ENCODE measurements at places on chromosomes 13 and 19. TPM values are rescaled to one million over a fixed set of nuclear protein-coding genes. Genes with fewer than 3 reads are reported as not detected.

The NLRP4 gene
- total RNA-seq = not detected

The CADM4 gene
- total RNA-seq = 3.8 TPM

The CNN2 gene
- 319 TPM for total RNA-seq

The CEACAM3 gene
- total RNA-seq = not detected

The ZIC2 gene
- not detected for total RNA-seq

The PEAK3 gene
- not detected for total RNA-seq

The C19orf44 gene
- total RNA-seq = 4.5 TPM

The USPL1 gene
- 15.5 TPM for total RNA-seq

The ARRDC5 gene
- total RNA-seq = not detected

The KLK3 gene
- total RNA-seq = not detected

The FAM83E gene
- total RNA-seq = 0.33 TPM

The C19orf67 gene
- total RNA-seq = 0.17 TPM

The KIR3DL1 gene
- total RNA-seq = not detected

The SYNE4 gene
- 0.50 TPM for total RNA-seq

The CGB7 gene
- total RNA-seq = not detected

The ZNF534 gene
- total RNA-seq = 0.17 TPM

The SEMA6B gene
- 0.50 TPM for total RNA-seq

The PODNL1 gene
- total RNA-seq = 2.5 TPM

The SNRPA gene
- 38.8 TPM for total RNA-seq

The RASGRP4 gene
- total RNA-seq = not detected

The SLC7A10 gene
- total RNA-seq = not detected

The COL5A3 gene
- total RNA-seq = 5.0 TPM

The WIZ gene
- total RNA-seq = 15.3 TPM

The PEX11G gene
- 4.3 TPM for total RNA-seq

The FAM124A gene
- 0.29 TPM for total RNA-seq

The YJEFN3 gene
- total RNA-seq = 0.33 TPM

The FUZ gene
- total RNA-seq = 46.0 TPM

The KANK3 gene
- 0.15 TPM for total RNA-seq

The OR7A5 gene
- not detected for total RNA-seq

The LIG1 gene
- total RNA-seq = 16.2 TPM

The CYP2A7 gene
- not detected for total RNA-seq

The SLC8A2 gene
- not detected for total RNA-seq

The ZNF211 gene
- 12.4 TPM for total RNA-seq

The ATP8A2 gene
- 0.17 TPM for total RNA-seq

The DCT gene
- 0.17 TPM for total RNA-seq

The LYPD5 gene
- 1.7 TPM for total RNA-seq

The KLHL26 gene
- 8.3 TPM for total RNA-seq

The FXYD1 gene
- 0.44 TPM for total RNA-seq

The GRIK5 gene
- 0.66 TPM for total RNA-seq

The CEACAM7 gene
- total RNA-seq = not detected

The SULT2A1 gene
- total RNA-seq = not detected

The GNA15 gene
- under 0.01 TPM for total RNA-seq

The CYP4F8 gene
- total RNA-seq = not detected

The HIF3A gene
- total RNA-seq = 7.6 TPM

The PRR20C gene
- total RNA-seq = not detected

The SHD gene
- total RNA-seq = not detected

The FFAR3 gene
- total RNA-seq = not detected

The RNF225 gene
- total RNA-seq = 0.66 TPM

The SOX1 gene
- not detected for total RNA-seq

The ZNF724 gene
- 6.7 TPM for total RNA-seq

The ACP7 gene
- under 0.01 TPM for total RNA-seq

The DCLK1 gene
- total RNA-seq = 19.5 TPM

The GJA3 gene
- total RNA-seq = 16.7 TPM

The ZNF528 gene
- total RNA-seq = 30.4 TPM
